ENCODE measurements at places on chromosomes 3 and 15.

DNA sequence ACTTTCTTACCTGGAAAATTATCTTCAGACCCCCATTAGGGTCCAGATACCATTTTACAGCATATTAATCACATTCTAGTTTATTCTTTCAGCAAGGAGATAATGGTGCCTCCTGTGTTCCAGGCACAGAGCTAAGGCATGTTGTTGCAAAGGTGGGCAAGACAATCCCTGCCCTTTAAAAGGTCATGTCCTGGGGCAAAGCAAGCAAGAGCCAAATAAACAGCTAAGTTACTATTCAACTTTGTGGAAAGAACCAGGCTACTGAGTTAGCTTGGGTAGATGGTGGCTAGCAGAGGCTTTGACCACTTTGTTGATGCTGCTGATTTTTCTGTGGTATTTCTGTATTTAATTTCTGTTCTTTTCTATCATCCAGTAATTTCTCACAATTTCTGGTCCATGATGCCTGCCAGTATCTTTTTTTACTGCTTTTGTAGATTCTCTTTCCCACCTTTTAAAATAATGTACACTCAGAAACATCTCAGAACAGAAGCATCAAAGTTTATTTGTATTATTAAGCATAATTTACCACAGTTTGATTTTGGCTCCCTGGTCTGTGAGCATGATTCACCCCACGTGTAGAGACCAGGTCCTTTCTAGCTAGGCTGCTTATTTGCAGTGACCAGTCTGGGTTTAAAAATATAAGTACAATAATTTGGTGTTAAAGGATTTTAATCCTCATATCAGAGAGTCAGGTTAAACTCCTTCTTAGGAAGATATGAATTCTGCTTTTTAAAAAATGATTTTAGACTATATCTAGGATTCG, 71.5 kb downstream of the LRRC28 start:
- DNase-seq: no peak

- DNase-seq: no peak
These were observed 46.2 kb downstream of the RORA start for GRCh38 chr15:61182946-61183345.

- DNase-seq: no peak
These were observed 800.8 kb downstream of the TUSC7 start for GRCh38 chr3:117510396-117510795.

- DNase-seq: no peak
These were observed 32.2 kb downstream of the ATP10A start for GRCh38 chr15:25830844-25831451.

DNA sequence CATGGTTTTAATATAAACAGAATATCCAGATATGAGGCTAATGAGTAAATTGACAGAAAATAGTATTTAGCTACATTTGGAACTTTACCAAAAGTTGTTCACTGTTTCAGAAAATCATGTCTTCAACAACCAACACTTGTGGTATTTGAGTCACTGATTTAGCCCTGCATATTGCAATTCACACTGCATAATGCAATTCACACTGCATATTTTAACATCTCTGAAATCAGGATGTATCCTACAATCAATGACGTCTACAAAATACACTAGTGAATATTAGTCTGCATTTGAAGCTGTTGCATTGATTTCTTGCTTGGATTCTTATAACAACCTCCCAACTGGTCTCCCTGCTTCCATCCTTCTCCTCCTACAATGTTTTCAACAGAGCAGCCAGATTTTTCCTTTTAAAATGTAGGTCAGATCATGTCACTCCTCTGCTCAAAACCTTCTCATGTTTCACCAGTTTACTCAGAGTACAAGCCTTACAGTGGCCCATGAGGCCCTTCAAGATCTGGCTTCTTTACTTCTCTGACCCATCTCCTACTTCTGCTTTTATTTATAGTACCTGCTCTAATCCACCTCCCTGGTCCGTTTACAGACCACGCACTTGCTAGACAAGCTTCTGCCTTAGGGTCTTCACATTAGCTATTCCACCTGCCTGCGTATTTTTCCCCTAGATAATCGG, 11.4 kb upstream of the RAB11A start:
- no peak for DNase-seq

- DNase-seq: no peak
These were observed 226.4 kb downstream of the SI start for GRCh38 chr3:164851905-164852304.

- DNase-seq: no peak
These were observed 9.5 kb downstream of the KLF13 start for GRCh38 chr15:31335989-31336592.

DNA sequence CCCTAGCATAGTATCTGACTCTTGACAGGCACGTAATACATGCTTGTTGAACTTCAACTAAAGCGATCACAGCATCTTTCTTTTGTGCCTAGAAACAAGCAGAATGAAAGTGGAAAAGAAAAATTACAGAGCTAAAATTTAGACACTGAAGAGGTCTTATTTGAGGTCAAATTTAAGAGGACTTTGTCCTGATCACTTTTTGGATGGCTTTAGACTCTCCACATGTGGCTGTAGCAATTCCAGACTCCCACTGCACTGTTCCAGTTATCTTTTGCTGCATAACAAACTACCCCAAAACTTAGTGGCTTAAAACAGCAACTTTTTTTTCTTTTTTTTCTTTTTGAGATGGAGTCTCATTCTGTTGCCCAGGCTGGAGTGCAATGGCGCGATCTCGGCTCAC, 23.5 kb downstream of the DPH3 start:
- no peak for DNase-seq

DNA sequence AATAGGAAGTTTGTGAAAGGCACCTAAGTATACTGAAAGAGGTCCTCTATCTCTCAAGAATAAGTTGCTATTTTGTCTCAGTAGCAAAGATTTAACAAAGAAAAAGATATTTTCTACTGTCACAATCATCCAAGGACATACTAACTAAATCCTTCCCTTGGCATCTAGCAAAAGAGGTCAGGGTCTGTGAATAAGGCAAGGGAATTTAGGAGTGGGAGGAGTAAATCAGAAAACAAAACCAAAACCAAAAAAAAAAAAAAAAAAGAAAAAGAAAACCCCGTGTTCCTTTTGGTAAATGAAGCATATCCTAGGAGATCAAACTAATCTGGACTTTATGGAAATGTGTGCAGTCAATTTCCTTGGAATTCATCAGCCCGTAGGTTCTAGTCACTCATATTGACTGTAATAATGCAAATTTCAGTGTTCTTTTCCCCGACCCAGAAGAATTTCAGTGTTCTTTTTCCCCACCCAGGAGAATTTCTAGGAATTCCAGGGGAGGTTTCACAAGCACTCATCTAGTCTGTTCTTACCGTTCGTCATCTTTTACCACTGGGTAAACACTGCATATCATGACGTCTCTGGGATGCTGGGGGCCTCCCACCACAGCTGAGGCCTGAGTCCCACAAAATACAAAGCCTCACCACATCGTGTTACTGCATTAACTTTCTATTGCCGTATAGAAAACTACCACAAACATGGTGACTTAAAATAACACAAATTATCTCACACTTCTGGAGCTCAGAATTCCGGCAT, 113.8 kb upstream of the CCDC54 start:
- DNase-seq: no peak

DNA sequence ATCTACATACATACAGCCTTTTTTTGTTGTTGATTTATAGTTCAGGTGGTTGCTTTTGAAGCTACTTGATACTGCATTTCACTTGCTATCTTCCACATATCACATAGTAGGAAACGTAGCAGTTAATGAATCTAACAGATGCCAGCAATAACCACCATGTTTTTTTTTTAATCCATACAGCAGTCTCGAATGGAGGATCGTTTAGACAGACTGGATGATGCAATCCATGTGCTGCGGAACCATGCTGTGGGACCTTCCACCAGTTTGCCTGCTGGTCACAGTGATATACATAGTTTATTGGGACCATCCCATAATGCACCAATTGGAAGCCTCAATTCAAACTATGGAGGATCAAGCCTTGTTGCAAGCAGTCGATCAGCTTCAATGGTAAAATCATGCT, 123.2 kb upstream of the CGNL1 start:
- no peak for DNase-seq

GRCh38 chr3:12501360-12502020, 17.2 kb downstream of the TSEN2 start:
- no peak for DNase-seq

DNA sequence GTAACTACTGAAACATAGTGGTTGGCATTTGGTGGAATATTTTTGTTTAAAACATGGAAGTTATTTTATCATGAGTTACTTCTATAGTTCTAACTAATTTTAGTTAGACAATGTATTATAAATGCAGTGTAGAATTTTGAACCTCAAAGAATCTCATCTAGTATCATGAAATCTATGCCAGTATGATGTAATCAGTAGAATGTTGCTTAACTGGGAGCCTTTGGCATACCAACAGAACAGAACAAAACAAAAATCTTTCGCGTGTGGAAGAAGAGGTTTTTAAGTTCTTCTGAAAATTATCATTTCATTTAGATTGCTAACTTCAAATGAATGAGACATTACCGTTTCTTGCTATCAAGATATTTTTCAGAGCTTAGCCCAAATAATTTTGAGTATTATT, 98.4 kb upstream of the LRRFIP2 start:
- no peak for DNase-seq

- no peak for DNase-seq
These were observed 21.8 kb upstream of the EPB42 start for GRCh38 chr15:43242616-43243015.

DNA sequence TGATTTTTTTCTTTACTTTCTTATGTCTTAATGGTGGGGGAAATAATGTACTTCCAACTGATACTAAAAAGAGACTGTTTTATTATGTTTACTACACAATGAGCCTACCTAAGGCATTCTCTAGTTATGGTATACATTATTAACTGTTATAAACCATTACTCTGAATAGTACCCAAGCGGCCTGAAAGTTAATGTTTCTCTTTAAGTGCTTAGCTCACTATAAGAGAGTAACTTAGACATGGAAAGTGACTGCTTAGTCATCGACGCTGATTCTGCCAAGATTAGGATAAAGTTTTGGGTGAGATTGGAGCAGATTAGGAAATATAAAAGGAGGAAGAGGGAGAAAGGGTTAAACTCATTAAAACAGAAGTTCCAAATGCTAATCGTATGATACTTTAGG, 365.0 kb downstream of the NLGN1 start:
- DNase-seq: no peak

DNA sequence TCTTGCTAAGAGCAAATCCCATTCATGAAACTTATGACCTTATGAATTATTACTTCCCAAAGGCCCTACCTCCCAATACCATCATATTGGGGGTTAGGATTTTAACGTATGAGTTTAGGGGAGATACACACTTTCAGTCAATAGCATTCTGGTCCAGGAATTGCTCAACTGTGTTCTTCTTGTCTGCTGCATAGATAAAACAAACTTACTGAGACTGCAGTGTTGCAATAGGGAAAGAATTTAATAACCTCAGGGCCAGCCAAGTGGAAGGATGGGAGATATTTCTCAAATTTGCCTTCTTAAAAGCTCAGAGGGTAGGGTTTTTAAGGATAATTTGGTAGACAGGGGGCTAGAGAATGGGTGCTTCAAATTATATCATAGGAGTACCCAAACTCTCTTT, 625.8 kb downstream of the OTOL1 start:
- DNase-seq: no peak

- no peak for DNase-seq
These were observed 33.0 kb upstream of the AMOTL2 start for GRCh38 chr3:134407239-134407625.

- DNase-seq: no peak
These were observed 220.0 kb upstream of the TPRG1 start for GRCh38 chr3:188951734-188952133.

DNA sequence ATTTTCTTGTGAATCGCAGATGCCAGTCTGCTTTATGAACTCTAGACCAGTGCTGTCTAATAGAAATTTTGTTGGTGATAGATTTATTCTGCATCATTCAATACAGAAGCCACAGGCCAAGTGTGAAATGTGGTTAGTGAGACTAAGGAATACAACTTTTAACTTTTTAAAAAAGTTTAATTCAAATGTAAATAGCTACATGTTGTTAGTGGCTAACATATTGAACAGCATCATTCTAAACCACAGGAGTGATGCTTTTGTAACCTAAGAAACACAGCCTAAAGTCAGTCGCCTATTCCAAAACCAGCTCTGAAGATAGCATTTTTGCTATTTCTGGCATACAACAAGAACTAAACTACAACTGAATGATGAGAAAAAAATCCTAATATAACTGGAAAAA, 164.8 kb upstream of the CBLB start:
- DNase-seq: no peak

- no peak for DNase-seq
These were observed at the start of gene CACNA1D for GRCh38 chr3:53493963-53494791. Gene CACNA1D (plus strand): TSS chr3:53494611. CDS start chr3:53495167, 556 bp downstream.

DNA sequence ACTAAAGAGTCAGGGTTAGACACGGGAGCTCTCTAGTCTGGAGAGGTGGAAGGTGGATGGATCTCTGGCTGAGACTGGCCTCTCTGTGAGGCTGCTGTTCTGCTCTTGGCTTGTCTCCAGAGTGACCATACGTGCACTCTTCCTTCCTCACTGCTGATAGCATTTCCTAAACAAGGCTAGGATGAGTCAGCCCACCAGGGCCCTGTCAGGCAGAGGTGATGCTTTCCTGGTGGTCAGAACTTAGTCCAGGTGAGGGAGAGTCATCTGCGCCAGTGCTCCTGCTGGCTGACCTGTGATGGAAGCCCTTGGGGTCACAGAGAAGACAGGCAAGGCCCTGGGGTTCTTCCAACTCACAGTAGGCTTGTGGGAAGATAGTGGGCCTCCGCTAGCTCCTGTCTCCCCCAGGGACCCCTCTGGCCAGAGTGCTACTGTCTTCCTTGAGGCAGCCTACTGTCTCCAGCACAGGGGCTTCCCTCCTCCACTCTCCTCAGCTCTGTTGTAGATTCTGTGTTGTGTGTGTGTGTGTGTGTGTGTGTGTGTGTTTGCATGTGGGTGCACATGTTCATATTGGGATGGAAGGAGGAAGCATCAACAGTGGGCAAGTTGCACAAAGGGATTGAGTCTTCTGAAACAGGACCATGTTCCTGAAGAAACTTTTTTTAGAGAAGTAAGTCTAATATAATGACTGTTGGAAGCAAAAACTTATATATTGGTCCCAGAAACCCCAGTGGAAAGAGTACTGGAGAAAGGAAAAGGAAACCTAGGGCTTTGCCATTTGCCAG, 16.5 kb downstream of the ALPK3 start:
- no peak for DNase-seq

GRCh38 chr3:195441992-195442572, 738 bp downstream of the ACAP2 start:
- no peak for DNase-seq

DNA sequence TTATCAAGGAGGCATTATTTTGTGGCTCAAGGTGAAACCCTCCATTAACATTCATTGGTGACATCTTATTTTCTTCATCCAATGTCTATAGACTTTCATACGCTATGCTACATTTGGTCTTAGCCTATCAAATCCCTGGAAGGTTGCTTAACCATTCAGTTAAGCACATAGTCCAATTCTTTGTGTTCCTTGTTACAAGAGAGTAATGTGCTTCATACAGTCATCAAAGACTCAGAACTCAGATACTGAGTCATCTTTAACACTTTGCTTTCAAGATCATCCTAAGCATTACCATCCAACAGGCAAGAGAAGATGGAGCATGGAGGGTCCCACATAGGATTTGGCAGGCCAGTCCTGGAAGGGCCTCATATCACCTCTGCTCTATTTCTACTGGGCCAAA, 1202.1 kb downstream of the ROBO1 start:
- no peak for DNase-seq
